ENCODE measurements at places on chromosomes 5 and 9. TPM values are rescaled to one million over a fixed set of nuclear protein-coding genes. Genes with fewer than 3 reads are reported as not detected.

The SOX30 gene
- total RNA-seq: not detected

The SOHLH1 gene
- total RNA-seq: not detected

The PCDHB13 gene
- 6.7 TPM for total RNA-seq

DNA sequence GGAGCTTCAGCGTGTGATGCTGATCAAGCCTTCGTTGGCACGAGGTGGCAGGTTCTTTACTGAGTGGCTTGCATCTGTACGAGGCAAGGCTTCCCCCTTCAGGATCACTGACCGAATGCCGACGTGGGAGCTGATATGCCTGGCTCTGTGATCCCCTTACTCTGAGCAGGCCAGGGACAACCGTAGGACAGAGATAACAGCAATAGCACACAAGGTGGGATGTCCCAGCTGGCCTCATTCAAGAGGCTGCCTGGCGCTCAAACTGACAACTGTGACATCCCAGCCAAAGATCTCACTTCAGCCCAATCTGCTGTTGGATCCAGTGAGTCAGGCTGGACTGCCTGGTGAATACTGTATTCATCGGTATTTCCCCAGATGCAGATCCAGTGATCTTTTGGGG is 199.4 kb upstream of the PANK3 start:
- no peak for DNase-seq

DNA sequence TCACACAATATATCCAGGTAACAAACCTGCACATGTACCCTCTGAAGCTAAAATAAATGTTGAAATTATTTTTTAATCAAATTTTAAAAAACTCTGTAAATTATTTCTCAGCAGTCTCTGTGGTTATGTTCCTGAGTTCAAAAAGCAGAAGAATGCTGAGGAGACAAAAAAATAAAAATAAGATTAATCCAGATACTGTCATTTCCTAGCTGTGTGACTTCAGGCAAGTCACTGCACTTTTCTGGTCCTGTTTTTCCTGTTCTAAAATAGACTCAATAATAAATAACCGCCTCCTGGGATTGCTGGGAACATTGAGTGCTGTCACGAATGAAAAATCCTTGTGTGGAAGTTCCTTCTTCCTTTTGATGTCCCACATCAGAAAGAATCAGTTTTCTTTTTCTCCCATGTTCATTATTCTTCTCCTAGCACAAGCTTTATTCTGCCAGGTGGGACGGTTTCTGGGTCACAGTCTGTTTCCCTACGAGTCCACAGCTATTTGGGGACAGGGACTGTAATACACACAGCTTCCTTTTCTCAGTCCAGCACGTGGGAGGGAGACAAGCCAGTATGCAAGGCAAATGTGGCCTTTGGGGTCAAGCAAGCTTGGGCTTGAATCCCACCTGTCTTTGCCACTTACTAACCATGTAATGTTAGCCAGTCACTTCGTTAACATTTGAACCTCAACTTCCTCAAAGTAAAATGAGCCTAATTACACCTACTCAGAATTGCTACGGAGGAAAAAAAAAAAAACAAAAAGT is 156.9 kb downstream of the TRIM32 start:
- no peak for DNase-seq
